ENCODE measurements at places on chromosomes 3 and 15.
A peak's percentile ranks its signal among the peaks of the same experiment; 100 is the strongest.

DNA sequence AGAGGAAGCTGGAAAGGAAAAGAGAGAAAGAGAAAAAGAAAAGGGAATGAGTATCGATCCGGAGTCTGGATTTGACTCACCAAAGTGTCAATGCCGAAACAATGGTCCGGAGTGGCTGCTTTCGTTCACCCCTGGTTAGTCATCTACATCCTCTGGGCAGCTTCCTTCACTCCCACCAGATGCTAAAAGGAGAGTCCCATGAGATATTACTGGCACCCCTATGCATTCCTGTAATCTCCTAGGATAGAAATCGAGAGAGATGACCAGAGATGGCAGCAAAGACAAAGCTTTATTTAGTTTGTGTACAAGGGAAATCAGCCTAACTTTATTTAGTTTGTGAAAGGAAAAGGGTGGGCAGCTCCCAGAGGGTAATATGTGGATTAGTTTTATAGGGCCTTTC, 622.2 kb downstream of the ZPLD1 start:
- no peak for DNase-seq

DNA sequence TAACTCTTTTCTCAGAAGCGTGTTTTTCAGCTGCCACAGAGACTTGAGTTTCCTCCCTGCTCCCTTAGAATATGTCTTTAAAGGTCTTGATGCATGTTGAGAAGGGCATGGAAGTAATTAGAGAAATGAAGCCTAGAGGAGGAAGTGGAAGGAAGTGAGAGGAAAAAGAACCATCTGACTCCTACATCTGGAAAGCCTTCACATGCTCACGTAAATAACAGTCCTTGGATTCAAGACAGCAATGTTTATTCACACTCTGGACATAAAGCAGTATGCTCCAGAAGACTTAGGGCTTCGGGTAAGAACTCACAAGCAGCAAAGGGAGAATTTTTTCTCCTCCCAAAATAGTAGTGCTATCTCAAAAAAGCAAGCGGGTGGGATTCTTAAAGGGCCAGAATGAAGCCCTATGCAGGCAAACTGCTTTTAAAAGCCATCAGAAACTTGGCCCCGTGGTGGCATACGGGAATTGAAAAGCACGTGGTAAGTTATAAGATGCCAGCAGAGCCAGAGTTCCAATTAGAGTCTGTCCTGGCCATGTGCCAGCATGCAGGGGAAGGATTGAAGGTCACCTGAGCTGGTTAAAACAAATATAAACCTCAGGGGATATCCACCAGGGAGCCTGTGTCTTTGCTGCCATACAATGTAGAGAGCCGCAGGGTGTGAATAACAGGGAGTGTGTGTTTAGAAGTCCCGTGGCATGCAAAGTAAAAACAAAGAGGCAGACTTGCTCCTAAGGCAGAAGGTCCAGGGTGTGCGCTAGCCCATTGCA, 380.8 kb upstream of the NDN start:
- DNase-seq, result no peak

GRCh38 chr15:64843991-64844390, 2.3 kb downstream of the PLEKHO2 start:
- peak; percentile 65 for DNase-seq

DNA sequence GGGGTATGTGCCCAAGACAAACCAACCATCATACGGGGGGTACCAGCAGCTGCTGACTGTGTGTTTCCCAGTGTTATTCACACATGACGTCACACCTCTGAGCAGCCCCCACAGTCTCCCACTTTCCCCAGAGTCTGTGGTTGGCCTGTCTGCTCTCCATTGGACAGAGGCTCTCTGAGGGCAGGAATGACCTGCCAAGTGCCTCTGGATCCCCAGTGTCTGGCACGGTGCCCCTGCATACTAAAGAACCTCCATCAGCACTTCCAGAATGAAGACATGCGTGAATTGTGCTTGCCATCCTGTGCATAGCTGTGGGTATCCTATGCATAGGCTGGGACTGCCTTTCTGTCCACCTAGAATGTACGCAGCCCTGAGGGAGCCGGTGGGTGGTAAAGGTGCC, 3.5 kb upstream of the CCDC9B start:
- DNase-seq, result peak; percentile 69

DNA sequence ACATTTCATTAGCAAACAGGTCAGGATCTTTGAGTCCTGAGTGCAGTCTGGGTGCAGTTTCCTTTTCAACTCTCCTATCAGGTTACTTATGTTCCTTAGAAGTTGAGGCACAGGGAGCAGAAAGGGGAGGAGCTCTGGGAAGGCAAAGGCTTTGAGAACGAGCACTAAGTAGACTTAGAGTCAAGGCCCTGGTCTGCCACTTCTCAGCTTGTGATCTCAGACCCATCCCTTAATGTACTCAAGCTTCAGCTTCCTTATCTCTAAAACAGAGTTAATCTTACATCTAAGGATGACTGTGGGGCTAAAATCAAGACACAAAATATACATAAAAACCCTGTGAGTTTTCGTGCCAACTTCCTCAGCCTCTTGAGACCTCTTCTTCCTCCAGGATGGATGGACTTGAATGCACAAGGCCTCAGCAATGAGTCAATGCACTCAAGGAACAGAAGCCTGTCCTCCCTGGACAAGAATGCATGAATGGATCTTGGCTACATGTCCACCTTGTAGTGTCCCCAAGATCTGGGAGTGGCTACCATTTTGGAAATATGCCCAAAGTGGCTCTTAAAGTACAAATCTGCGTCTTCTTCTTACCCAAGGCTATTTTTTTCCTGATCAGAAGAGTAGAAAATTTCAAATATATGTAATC, 105.1 kb downstream of the WDR76 start:
- DNase-seq, result no peak

DNA sequence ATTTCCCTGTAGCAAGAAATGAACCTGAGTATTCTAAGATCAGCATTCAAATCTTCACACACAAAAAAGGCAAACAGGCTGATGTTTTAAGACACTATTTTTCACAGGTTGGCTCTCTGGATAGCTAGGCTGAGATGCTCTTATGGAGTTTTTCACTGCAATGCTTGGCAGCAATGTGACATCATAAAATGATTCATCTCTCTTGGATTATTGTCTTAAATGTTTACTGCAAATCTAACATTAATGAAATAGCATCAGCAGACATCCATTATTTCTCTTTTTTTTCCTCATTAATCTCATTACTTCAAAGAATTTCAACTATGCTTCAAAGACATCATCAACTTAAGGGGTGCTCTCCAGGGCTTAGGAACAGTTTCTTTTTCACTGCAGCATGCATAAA, 23.6 kb upstream of the SSUH2 start:
- no peak for DNase-seq

DNA sequence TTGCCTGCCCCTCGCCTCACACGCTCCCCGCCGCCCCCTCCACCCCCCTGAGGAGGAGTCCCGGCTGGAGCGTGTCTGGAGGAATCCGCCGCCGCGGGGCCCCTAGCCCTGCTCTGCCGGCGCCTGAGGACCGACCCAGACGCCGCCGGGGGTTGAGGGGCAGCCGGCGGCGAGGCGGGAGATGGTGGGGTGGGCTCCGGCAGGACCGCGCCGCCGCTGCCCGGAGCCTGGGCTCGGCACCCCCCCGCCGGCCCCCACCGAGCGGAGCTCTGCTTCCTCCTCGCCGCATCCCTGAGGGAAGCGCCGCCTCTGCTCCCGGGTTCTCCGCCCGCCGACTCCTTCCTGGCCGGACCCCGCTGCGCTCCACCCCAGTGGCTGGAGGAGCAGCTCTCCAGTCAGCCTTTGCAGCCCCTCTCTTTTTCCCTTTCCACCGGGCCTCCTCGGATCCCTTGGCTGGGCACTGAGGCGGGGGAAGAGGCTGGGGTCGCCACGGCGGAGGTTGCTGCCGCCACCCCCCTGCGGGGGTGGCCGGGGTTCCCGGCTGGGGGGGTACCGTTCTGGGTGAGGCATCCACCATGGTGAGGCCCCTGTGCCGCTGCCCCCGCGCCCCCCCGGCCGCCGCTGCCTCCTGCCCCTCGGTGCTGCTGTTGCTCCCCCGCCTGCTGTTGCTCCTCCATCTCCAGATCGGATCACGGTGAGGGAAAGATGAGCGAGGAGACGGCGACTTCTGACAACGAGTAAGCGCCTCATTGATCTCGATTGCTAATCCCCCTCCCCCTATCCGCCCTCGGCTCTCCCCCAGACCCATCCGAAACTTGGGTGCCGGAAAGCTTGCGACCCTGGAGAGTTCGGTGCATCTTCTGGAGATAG, at the start of gene SPRED1:
TSS of gene SPRED1 (plus strand) at position 356 of the 870 bp plus-strand sequence. CDS start at position 706, 350 bp downstream.
- DNase-seq, result peak; percentile 90

GRCh38 chr3:70916375-70917055, 604.1 kb upstream of the MDFIC2 start:
- no peak for DNase-seq

GRCh38 chr3:57057351-57057750, 3.1 kb upstream of the SPATA12 start:
- DNase-seq, result no peak

- peak; percentile 73 for DNase-seq
These were observed 87.5 kb downstream of the FAM43A start for GRCh38 chr3:194773216-194773615.

DNA sequence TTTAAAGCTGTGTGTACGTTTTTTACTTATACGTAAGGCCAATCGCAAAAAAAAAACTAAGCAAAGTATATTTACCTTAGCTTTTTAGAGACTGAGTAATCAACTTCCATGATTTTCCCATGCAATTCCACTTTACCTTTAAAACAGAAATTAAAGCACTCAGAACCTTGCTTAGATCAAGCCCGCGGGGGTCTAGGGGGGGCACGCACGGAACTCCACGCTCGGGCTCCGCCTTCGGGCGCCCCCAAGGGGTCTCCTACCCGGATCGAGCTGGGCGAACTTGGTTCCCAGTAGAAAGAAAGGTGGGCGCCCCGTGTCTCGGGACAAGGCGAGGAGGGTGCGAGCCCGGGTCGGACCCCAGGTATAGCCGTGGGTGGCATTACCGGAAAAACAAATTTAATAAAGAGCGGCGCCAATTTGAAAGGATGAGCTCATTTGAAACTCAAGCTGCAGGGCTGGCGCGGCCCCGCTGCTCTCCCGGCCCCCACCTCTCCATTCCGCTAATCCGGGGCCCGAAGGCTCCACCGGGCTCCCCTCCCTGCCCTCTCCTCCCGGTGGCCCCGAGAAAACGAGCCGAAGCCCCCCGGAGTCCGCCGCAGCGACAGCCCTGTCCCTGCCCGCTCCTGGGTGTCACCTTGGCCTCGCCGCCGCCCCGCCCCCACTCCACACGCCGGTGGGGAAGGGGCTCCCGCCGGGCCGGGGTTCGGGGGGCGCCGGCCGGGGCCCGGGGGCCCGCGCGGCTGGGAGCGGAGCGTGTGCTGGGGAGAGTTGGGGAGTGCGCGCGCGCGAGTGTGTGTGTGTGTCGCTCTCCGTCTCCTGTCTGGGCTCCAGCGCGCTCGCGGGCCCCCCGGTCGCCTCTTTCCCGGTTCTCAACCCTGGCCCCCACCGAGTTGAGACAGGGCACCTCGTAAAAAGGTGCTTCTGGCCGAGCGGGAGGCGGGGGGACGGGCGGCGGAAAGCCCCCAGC, 1.5 kb downstream of the IGF2BP2 start:
- peak; percentile 69 for DNase-seq

DNA sequence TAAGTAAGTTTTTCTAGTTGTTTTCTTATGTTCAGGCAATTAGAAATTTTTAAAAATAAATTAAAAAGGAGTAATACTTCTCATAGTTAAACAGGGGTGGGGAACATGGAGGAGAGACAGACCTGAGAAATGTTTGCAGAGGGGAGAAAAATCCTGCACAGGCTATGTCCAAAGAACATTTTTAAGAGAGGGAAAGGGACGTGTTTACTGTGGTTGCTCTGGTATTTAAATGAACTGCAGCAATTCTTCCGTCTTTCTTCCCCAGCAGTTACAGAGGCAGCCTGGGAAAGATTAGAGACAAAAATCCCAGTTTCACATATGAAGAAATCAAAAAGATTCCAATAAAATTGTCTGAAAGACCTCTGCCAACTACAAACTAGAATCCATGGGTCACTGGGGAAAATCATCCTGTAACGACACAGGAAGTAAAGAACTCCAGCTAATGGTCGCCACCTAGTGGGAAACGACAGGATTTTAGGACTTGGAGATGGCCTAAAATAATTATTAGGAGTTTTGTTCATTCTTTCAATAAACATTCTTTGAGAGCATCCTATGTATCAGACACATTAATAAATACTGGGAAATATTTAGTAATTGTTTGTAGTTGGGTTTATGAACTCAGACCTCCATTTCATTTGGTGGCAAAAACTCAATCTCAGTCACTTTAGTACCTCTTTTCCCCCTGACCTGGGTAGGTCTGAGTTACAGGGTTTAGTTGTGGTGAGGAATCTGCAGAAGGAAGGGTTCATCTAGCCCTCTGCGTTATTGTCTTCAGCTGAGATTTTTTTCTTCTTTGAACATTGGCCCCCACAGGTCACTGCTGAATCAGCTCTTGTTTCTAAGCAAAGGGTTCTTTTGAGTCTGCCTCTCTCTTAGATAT, 69.9 kb upstream of the GOLIM4 start:
- DNase-seq, result peak; percentile 69

DNA sequence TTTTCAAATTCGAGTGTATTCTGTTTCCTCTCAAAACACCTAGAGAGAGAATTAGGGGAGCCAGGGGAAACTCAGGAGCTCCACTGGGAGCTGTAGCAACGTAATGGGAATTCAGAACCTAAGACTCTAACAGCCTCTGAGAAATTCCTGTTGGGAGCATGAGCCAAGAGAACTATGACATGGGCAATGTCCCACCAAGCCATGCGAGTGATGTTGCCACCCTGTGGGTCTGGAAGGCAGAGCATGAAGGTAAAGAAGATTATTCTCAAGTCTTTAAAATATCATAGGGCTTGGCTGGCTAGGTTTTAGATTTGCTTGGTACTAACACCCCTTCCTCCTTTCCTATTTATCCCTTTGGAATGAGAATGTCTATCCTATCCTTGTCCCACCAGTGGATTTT, 392.6 kb upstream of the ADAMTS9 start:
- DNase-seq, result no peak

DNA sequence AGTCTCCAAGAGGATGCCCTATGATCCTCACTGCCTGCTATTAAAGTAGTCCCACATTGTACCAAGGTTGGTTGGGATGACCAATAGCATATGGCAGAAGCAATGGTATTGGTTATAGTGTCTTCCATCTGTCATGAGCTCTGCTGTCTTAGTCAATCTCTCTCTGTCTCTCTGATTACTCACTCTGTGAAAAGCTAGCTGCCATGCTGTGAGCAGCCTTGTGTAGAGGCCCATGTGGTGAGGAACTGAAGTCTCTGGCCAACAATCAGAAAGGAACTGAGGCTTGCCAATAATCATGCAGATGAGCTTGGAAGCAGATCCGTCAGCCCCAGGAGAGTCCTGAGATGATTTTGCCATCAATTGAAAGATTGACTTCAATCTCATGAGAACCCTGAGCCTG, 60.3 kb upstream of the CFAP161 start:
- no peak for DNase-seq

DNA sequence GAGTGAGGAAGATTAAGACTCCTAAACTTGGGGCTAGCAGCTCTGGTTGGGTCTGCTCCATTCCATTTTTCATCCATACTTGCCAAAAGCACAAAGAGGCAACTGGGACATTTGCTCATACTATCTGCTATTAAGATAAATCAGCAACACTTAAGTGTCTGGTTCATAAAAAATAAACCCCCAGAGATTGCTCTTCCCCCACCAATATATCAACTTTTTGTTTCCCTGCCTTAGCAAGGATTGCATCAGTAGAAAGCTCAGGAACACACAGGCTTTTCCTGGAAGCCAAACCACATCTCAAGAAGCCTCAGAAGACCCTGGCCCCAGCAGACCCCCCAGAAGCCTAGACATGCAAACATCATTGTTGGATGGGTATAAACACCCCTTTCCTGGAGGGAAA, 232.4 kb upstream of the WNT5A start:
- DNase-seq, result no peak

GRCh38 chr3:134901461-134901860, 106.4 kb downstream of the EPHB1 start:
- DNase-seq, result no peak
